NCI-H2227 treated with DMSO at 0.1 percent for 48 hours (cell line): ENCODE measurements at places on chromosomes 2 and 18.
A peak's percentile ranks its signal among the peaks of the same experiment; 100 is the strongest.

DNA sequence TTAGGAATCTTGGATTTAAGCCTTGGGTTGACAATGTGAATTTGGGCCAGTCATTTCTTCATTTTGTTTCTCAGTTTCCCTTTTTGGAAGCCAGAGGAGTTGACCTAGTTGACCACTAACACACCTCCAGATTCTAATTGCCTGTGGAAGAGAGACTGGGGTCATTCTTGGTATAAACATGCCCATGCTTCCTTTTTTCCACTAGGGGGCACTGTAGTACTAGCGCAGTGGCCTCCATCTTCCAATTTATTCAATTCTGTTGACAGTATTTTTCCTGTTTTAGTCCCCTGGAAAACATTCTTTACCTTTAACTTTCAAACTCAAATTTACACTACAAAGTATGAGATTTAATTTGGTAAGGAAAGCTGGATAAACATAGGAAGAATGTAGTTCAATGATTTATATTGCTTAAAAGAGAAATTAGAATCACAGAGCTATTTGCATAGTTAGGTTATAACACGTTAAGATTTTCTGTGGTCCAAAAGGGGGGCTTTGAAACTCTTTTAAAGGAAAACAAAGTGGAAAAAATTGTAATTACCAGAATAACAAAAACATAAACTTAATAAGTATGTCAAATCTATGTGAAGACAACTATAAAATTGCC lies 57.5 kb upstream of the AGPS start:
- peak; percentile 86 for DNase-seq

DNA sequence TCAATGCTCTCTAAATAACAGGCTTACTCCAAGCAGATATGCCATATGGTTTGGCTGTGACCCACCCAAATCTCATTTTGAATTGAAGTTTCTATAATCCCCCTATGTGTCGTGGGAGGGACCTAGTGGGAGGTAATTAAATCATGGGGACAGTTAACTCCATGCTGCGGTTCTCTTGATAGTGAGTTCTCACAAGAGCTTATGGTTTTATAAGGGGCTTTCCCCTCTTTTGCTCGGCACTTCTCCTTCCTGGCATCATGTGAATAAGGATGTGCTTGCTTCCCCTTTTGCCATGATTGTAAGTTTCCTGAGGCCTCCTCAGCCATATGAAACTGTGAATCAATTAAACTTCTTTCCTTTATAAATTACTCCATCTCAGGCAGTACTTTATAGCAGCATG lies 302.7 kb upstream of the ZC3H15 start:
- no peak for DNase-seq

- DNase-seq = no peak
These were observed 192.3 kb downstream of the CLIP4 start for GRCh38 chr2:29307519-29307918.

DNA sequence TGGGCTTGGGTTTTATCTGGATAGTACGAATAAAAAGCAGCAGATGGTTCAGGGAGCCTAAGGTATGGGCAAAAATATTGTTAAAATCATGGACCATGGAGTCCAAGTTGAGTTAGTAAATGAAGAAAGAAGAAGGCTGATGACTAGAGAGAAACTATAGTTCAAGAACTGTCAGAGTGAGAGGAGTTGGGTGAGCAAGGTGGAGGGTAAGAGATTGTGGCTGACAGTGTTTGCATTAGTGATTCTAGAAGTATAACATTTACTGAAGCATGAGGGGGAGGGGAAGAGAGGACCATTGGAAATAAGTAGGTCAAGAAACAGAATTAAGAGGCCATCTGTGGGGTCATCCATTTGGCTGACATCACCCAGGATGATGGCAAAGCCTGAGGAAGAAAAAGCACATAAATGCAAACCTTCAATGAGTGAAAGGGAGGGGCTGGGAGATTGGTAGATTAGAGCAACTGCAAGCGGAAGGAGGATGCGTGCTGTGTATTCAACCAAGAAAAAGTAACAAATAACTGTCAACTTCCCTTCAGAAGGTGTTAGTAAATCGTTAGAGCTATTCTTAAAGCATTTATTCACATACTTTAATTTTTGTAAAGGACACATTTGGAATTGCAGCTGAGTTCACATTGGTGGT lies 392.8 kb downstream of the TSN start:
- DNase-seq = no peak

DNA sequence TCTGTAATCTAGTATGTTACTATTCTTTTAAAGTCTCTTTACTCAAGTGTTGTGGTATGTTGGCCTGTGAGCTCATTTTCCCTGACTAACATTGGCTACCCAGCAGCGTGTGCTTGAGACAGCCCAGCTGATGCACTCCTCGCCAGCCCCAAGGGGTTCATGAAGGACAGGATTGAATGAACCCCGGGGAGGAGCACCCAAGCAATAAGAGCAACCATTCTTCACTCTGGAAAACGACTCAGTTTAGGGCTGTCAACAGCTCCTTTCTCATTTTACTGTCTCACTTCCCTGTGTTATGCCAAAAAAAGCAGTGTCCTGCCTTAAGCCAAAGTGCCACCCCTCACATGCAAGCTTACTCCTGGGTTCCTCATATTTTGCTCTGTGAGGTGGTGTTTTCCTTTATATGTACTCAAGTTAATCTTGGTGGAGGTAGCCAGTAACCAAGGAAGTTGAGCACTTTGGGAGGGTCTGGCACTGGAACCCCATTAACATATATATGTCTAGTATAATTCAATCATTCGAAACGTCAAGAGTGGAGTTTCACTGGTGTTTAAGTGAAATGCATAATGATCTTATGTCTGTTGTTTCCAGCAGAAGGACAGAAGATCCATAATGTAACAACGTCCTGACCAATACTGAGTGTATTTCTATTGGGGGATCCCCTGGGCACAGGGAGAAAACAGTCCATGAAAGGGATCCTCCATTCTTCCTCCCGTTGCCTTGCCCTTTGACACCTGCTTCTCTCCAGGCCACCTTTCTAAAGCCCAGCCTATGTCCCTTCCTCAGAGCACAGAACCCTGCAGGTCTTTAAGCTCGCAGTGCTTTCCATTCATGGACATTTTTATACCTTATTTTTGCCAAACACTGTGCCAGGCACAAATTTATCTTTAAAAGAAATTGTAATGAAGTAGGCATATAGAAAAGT lies 43.2 kb downstream of the ATIC start:
- DNase-seq = no peak

DNA sequence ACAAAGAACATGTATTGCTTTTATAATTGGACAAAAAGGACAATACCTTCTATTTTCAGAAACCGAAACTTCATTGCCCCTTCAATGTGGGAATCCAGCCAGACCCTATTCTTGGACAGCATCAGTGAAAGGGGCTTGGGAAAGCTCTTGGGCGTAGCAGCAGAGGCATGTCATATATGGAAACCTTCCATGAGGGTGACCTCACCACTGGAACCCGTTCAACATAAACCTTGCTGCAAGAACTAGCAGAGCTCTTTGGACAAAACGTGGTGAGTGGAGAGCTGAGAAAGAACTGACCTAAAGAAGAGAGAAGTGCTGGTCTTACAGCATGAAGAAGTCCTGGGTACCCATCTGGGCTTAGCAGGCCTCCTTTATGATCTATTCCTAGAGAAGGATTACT lies 22.7 kb upstream of the ACTG2 start:
- DNase-seq = no peak

GRCh38 chr18:12658426-12659138 lies 675 bp upstream of the SPIRE1 start:
- DNase-seq = peak; percentile 17

DNA sequence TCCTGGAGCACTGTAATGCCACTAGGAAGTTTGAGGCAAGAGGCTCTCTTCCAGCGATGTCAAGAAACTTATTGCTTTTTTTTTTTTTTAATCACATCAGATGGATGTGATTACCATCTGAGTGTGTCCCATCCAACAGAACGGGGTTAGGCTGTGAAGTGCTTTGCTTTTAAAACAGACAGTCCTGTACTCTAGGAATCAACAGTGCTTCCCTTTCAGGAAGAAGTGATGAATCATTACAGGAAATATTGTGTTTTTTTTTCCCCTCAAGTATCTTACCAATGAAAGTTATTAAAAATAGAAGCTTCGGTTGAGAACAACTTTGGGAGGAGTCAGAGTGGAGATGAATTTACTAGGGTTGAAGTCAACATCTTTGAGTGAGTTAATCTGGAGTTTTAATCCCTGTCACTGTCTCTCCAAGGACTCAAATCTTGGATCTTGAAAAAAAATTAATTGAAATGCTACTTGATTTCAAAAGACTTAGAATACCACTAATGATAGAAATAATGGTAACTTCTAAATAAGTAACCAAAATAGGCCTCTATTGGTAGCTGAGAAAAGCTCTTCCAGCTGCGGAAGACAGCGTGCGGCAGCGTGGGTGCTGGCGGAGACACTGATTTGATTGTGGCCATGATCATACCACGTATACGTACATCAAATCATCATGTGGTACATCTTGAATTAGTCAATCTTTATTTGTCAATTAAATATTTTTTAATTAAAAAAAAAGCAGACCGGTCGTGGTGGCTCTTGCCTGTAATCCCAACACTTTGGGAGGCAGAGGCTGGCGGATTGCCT lies 45.5 kb downstream of the GATA6 start:
- DNase-seq = no peak

- peak; percentile 32 for DNase-seq
These were observed 66.6 kb downstream of the MTCL1 start for GRCh38 chr18:8771930-8772329.

GRCh38 chr2:231673348-231673770 lies 35.0 kb upstream of the PTMA start:
- peak; percentile 55 for DNase-seq

DNA sequence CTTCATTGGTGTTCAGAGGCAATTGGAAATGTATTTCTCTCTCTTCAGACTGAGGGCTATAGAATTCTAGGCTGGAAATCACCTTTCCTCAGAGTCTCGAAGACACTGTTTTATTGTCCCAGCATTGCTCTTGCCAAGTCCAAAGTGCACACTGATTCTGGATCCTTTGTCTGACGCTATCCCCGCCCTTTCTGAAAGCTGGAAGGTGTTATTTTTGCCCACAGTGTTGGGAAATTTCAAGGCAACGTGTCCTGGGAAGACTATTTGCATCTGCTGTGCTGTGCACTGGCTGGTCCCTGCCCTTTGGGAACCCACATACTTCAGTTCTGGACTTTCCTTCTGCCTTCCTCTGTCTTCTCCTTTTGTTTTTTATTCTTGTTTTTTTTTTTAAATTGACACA lies 190.8 kb downstream of the SH3BP4 start:
- DNase-seq = no peak

DNA sequence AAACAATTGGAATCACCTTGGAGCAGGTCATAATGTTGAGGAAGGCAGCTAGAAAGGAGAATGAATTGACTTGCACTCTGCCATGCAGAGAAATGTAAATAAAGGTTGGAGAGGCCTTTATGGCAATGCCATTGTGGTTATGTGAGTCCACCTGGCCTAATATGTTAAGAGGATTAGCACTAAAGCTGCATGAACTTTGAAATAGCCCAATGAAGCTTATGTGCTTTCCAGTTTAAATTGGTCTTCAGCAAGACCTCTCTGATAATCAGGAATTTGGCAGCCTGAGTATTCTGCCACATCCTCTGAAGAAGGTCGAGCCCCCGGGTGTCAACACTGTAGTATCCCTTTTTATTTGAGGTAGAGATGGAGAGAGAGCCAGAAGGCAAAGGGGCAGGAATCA lies 464.9 kb downstream of the CDH2 start:
- DNase-seq = no peak

DNA sequence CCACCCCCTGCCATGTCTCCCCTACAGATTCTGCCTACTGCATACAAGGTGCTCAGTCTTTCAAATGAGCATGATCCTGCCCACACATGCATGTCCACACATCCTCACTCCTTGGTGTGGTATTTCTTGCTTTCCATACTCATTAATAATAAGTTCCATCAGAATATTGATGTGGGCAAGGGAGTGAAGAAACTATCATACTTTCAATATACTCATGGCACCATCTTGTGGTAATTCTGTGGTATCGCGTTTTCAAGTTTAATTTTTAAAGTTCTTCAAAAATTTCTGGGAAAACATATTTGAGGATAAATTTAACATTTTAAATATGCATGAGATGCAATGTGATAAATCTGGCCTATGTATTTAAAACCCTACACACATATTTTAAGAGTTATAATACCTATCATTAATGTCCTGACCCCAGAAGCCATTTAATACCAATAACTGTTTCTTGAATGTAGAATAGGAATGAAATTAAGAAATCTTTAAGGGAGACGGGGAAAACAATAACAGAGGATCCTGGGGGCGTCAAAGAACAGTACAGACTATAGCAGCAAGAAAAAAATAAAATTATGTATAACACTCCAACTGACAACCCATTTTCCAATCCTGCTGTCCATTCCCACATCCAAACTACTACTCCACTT lies 110.1 kb downstream of the ZNF385B start:
- DNase-seq = peak; percentile 51

DNA sequence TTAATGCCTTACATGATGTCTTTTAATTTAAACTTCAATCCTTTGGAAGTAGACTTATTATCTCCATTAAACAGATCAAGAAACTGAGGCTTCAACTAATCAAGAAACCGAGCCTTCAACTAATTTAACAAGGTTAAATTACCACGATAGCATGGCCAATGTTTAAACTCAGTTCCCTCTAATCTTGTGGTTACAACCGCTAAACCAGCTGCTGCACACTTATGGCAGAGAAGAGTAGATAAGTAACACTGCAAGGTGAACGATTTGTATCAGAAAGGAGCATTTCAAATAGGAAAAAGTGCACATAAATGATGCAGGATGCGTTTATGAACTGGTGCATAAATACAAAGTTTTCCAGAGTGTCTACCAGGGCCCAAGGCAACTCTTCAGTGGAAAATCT lies 144.6 kb upstream of the CAVIN2 start:
- DNase-seq = no peak

GRCh38 chr2:3462493-3463104 lies 56.7 kb downstream of the ADI1 start:
- DNase-seq = peak; percentile 14

GRCh38 chr2:70982971-70983370 lies 4.5 kb downstream of the ANKRD53 start:
- no peak for DNase-seq

GRCh38 chr2:234292205-234292961 lies 204.5 kb downstream of the ARL4C start:
- no peak for DNase-seq

DNA sequence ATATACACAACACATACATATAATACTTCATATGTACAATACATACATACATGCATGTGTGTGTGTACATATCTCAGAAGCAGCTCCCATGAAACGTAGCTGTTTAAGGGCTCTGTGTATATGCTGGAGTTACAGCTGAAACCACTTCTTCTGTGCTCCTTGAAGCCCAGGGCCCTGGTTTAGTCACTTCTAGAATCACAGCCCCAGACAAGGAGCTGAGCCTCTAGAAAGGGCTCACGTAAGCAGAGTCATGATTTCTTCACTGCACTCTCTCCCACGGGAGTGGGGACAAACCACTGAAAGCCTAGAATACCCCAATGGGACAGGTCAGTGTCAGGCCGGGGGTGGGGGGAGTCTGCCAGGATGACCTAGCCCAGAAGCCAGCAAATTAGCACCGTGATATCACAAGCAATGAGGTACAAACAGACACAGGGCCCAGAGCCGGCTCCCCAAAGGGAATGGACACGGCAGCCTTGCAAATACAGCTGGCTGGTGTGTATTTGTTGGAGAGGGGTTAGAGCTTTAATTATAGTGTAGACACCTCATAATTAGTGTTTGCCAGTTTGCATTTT lies 90.3 kb downstream of the C1QL2 start:
- no peak for DNase-seq

GRCh38 chr18:61842146-61842545 lies 50.7 kb downstream of the RNF152 start:
- DNase-seq = no peak
